ENCODE measurements at places on chromosomes 13 and 19. TPM values are rescaled to one million over a fixed set of nuclear protein-coding genes. Genes with fewer than 3 reads are reported as not detected.

FSD1 gene
- not detected for total RNA-seq

EVI5L gene
- total RNA-seq = 22.7 TPM

GFY gene
- not detected for total RNA-seq

WASF3 gene
- total RNA-seq = 18.6 TPM

ZNF841 gene
- total RNA-seq = 17.2 TPM

ZNF540 gene
- total RNA-seq = 11.8 TPM

KPTN gene
- 4.3 TPM for total RNA-seq

FPR1 gene
- 0.93 TPM for total RNA-seq

CAMSAP3 gene
- total RNA-seq = 2.1 TPM

CGB8 gene
- total RNA-seq = not detected

NCCRP1 gene
- total RNA-seq = 13.7 TPM

FPR3 gene
- total RNA-seq = 16.2 TPM

ICAM1 gene
- total RNA-seq = 8.8 TPM

SWSAP1 gene
- total RNA-seq = 2.6 TPM

PTGIR gene
- 3.6 TPM for total RNA-seq

ZNF625 gene
- 7.9 TPM for total RNA-seq

ZNF709 gene
- total RNA-seq = 3.4 TPM

OR4F17 gene
- not detected for total RNA-seq

TLE6 gene
- total RNA-seq = 0.19 TPM

GARIN5A gene
- 1.7 TPM for total RNA-seq

CABP5 gene
- total RNA-seq = not detected

MICOS13 gene
- 51.7 TPM for total RNA-seq

ZNF460 gene
- 76.3 TPM for total RNA-seq

NLRP9 gene
- total RNA-seq = not detected

NKPD1 gene
- 0.16 TPM for total RNA-seq

WDR87 gene
- not detected for total RNA-seq

RXFP2 gene
- total RNA-seq = not detected

ZNF69 gene
- 11.9 TPM for total RNA-seq

OR1M1 gene
- not detected for total RNA-seq

ACP5 gene
- 9.3 TPM for total RNA-seq

ZBTB7A gene
- 68.5 TPM for total RNA-seq

TNFAIP8L1 gene
- total RNA-seq = 7.5 TPM

TDRD3 gene
- total RNA-seq = 41.4 TPM

ZFR2 gene
- not detected for total RNA-seq

LAIR1 gene
- 22.5 TPM for total RNA-seq

DZIP1 gene
- 17.7 TPM for total RNA-seq

ZNF30 gene
- 2.3 TPM for total RNA-seq

GRIN3B gene
- total RNA-seq = not detected

C13orf42 gene
- not detected for total RNA-seq

ZNF677 gene
- total RNA-seq = 15.6 TPM

PPAN gene
- total RNA-seq = 30.0 TPM

CCDC8 gene
- total RNA-seq = 10.1 TPM

RABAC1 gene
- 192 TPM for total RNA-seq

SNRNP70 gene
- 323 TPM for total RNA-seq

FBN3 gene
- not detected for total RNA-seq

SMIM44 gene
- total RNA-seq = not detected

CFD gene
- 229 TPM for total RNA-seq

ZNF227 gene
- 11.1 TPM for total RNA-seq

KCNJ14 gene
- 0.16 TPM for total RNA-seq

LRRC25 gene
- total RNA-seq = 3.6 TPM
